ENCODE measurements at places on chromosomes 2 and 18. TPM values are rescaled to one million over a fixed set of nuclear protein-coding genes. Genes with fewer than 3 reads are reported as not detected.

Gene SNED1
- 13.6 TPM for total RNA-seq

Gene UNC50
- total RNA-seq: 22.6 TPM

Gene EMILIN1
- total RNA-seq: 88.5 TPM

Gene REG3G
- 1.1 TPM for total RNA-seq

Gene ERFE
- 14.8 TPM for total RNA-seq

Gene CROCC2
- total RNA-seq: not detected

Gene ACADL
- 0.23 TPM for total RNA-seq

Gene GPR39
- total RNA-seq: 4.0 TPM

Gene OR6B2
- not detected for total RNA-seq

Gene STK39
- total RNA-seq: 5.2 TPM

Gene MFSD2B
- total RNA-seq: not detected

Gene RETSAT
- total RNA-seq: 24.2 TPM

Gene SNTG2
- total RNA-seq: not detected

Gene SNRNP200
- total RNA-seq: 67.3 TPM

Gene ZBTB7C
- total RNA-seq: not detected

Gene NT5C1B
- not detected for total RNA-seq

Gene ACKR3
- total RNA-seq: not detected

Gene ATP6V1B1
- 0.41 TPM for total RNA-seq

Gene LBX2
- total RNA-seq: 16.3 TPM

Gene PDE6D
- 22.3 TPM for total RNA-seq

Gene FKBP1B
- total RNA-seq: 6.5 TPM

Gene DCC
- 0.21 TPM for total RNA-seq

Gene SULT1C4
- not detected for total RNA-seq

Gene RAB1A
- 56.1 TPM for total RNA-seq

Gene ANO7
- total RNA-seq: 0.19 TPM

Gene B3GNT7
- total RNA-seq: 47.2 TPM

Gene SF3B1
- 117 TPM for total RNA-seq

Gene GRB14
- total RNA-seq: 0.53 TPM

Gene GNLY
- not detected for total RNA-seq

Gene PAX8
- total RNA-seq: 1.6 TPM

Gene CMPK2
- total RNA-seq: 4.9 TPM

Gene DSEL
- total RNA-seq: 2.2 TPM

Gene UCN
- 6.6 TPM for total RNA-seq

Gene CYP1B1
- 0.50 TPM for total RNA-seq

Gene OTX1
- total RNA-seq: 1.5 TPM

Gene NYAP2
- total RNA-seq: not detected

Gene SPC25
- total RNA-seq: 9.7 TPM

Gene TMEM214
- 38.3 TPM for total RNA-seq

Gene GMCL1
- total RNA-seq: 12.7 TPM

Gene NOL4
- not detected for total RNA-seq

Gene IL37
- 1.0 TPM for total RNA-seq

Gene THSD7B
- total RNA-seq: 0.16 TPM

Gene EPB41L3
- total RNA-seq: 5.2 TPM

Gene EFHD1
- total RNA-seq: not detected

Gene OTOS
- total RNA-seq: not detected

Gene STARD6
- 0.29 TPM for total RNA-seq

Gene KYNU
- 48.3 TPM for total RNA-seq

Gene ASXL3
- total RNA-seq: not detected

Gene SERPINB11
- not detected for total RNA-seq

Gene STK25
- total RNA-seq: 91.4 TPM
